ENCODE measurements at places on chromosomes 1 and 21.

- DNase-seq: no peak
Observed at GRCh38 chr1:222346955-222347354, 200.9 kb downstream of the HHIPL2 start.

GRCh38 chr21:44010429-44010828, 1.7 kb upstream of the TRAPPC10 start:
- no peak for DNase-seq

DNA sequence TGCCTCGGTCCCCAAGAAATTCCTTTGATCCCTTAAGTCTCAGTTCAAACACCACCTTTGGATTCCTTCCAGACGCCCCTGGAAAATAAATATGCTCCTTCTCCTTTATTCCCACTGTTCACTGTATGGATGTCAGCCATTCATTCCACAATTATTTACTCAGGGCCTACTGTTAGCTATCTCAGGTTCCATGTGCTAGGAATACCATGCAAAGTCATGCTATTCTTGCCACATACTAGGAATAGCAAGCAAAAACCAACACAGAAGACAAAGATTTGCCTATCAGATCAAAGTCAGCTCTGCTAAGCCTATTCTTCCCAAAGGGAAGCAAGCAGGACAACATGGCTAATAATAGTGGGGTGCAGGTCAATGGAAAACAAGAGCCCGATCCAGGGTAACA, 29.8 kb downstream of the TTC13 start:
- DNase-seq: no peak

DNA sequence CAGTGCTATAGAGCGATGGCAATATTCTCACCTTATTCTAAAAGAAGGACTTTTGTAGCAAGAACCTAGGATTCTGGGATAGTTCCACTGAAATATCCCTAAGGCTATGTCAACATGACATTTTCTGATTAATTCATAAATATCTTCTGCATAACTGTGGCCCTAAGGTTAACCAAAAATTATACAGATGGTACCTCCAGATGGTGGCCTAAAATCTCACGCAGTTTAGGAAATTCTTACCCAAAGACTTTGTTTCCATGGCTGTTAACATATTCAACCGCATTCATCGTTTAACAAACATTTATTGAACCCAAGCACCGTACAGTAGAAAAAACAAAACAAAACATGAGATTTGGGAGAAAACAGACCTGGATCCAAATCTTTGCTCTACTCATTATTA, 19.1 kb downstream of the NID1 start:
- no peak for DNase-seq

GRCh38 chr1:26081267-26082019, 14.0 kb upstream of the TRIM63 start:
- no peak for DNase-seq

GRCh38 chr1:232486006-232486405, 143.9 kb downstream of the SIPA1L2 start:
- DNase-seq: no peak

DNA sequence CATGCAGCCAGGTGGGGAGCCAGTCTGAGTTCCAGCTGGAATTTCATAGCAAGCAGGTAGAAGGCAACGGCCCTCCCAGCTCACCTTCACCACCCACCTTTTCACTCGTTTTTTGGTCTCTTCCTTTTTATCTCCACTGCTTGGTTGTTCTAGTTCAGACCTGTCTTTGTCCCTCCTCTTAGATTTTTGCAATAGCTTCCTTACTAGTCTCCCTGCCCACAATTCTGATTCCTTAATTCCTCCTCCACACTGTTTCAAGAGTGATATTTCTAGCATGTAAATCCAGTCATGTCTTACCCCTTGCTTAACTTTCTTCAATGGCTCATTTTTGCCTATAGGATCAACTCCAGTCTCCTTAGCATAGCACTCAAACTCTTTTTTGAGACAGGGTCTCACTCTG, 119.6 kb downstream of the TMEM53 start:
- no peak for DNase-seq

DNA sequence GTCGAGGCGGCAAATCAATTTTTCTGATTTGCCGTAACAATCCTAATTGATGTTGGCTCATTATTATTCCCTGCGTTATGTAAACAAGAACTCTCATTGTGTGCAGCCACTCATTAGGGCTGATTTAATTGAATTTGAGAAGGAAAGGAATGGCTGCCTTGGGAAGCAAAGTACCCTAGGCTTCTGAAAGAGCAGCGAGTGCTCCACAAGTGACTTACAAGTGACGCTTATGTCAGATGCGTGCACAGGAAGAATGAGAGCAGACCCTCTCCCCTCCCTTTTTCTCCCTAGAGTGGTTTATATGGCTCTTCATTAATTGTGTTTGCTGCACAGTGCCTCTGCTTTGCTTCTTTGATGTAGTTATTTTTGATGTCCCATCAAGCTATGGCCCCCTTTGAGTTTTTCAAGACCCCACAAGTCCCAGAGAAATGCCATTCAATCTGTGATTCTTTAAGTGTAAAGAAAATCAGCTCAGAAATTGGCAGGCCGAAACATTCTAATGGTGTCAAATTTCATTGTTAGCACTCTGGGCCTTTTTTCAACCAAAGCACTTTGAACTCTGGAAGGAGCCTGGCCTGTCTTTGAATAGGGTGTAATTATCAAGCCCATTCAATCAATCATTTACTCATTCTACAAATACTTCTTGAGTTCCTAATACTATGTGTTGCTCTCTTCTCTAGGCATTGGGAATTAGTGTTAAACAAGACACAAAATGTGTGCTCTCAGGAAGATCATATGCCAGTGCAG, 86.8 kb upstream of the VAV3 start:
- no peak for DNase-seq

DNA sequence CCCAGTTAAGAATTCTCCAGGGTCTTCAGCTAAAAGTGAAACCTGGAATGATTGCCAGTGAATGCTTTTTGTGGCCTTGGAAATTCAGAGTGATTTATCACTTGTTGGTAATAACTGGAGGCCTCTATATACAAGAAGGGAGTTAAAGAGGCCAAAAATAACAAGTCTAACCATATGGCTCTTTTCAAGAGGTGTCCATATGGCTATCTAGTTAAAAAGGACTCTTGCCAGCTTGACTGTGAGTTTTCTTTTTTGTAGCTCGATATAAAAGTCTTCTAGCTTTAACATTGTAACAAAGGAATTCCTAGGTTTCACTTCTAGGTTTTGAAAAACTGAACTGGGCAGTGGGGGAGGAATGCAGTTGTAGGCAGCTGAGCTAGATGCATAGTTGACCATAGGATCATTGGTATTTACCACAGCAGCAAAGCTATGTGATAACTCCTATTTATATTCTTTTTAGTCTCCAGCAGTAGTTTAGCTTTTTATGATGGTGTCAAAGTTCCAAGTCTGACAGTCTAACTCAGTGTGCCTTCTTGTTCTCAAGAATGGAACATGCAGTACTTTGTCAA, 44.4 kb downstream of the CACHD1 start:
- no peak for DNase-seq

DNA sequence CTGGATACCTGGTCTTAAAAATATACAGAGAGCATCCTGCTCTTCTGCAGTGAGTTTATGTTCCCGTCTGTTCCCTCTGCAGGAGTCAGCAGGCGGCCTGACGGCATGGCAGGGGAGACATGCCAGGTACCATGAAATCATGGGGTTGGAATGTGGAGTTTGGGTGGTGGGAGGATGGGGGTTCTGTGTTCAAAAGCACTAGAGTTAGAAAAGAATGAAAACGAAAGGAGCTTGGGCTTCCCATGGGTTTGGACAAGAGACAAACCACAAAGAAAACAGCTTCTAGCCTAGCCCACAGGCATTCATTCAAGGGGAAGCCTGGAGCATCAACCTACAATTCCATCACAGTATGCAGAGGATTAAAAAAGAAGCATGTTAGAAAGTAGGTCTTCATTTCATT, 59.9 kb downstream of the WARS2 start:
- DNase-seq: no peak

- DNase-seq: no peak
Observed at GRCh38 chr1:172140072-172140471, 280.4 kb upstream of the C1orf105 start.

DNA sequence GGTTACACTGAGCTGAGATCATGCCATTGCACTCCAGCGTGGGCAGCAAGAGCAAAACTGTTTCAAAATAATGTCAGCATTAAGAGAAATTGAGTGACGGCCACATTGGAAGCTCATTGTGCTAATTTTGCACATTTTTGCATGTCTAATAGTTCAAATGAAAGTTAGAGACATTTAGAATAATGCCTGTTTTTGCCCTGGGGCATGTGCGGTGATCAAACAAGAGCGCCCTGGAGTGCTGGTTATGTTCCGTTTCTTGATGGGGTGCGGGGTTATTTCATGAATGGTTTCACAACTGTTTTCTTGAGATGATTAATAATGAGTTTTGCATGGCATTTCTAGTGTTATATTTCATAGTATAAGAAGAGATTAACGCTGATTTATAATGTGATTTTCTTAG, 13.1 kb downstream of the OR2T11 start:
- no peak for DNase-seq

GRCh38 chr1:117665556-117666270, 59.9 kb downstream of the TENT5C start:
- no peak for DNase-seq

GRCh38 chr1:195971589-195971988, 636.7 kb downstream of the KCNT2 start:
- no peak for DNase-seq

DNA sequence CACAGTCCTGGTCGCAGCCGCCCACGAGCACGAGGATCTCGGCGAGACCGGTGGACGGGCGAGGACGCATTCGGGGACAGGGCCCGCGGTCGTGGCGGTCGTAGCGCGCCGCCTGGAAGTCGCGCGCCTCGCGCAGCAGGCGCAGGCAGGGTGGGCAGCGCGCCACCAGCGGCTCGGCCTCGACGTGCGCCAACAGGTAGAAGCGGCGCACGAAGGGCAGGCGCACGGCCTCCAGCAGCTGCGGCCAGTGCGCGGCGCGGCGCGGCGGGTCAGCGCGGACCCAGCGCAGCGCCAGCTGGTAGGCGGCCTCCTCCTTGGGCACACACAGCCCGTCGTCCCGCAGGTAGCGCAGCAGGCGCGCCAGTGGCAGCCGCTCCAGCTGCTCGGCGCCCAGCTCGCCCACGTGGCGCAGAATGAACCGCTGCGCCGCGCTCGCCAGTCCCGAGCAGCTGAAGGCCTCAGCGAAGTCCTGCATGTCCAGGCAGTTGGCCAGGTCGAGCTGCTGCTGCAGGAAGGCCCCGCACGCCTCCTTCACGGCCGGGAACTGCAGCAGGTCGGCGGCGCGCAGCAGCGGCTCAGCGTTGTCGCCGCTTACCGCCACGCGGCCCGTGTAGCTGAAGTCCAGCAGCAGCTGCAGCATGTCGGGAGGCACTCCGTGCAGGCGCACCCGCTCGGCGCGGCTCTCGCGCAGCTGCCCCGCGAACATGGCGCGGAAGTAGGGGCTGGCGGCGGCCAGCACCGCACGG, 573 bp downstream of the KLHL21 start:
- DNase-seq: no peak

DNA sequence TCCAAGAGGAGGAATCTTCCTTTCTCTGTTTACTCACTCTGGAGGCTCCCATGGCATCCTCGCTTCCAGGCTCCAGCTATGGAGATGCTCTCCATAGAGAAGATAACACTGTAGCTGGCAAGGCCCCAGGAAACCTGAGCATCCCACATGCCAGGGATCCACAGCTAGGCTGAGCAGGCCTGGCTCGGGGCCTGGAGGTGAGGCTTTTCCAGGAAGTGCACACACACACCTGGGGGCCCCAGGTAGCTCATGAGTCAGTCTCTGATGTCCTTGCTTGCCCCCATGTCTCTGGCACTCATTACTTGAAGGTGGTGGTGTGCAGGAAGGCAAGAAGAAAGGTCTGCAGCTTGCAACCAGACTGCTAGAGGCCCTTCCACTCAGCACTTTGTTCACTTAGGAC, 5.5 kb upstream of the LCE5A start:
- DNase-seq: no peak

GRCh38 chr1:67124455-67124854, 10.3 kb downstream of the C1orf141 start:
- DNase-seq: no peak

DNA sequence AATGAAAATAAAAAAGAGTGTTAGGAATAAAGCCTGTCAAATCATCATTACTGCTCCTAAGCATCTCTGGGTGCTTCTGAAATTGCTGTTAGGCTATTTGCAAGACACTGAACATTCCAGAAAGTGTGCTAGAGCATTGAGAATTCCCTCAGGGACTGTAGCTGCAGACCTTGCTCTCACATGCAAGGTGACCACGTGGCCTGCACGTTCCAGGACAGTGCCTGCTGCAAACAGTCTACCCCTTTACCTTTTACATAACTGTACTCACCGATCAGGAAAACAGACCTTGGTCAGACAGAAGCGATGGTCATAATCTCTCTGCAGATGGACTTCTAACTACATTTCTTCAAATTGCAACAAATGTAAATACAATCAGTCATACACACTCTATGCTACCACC, 164.5 kb downstream of the PSMG1 start:
- no peak for DNase-seq

DNA sequence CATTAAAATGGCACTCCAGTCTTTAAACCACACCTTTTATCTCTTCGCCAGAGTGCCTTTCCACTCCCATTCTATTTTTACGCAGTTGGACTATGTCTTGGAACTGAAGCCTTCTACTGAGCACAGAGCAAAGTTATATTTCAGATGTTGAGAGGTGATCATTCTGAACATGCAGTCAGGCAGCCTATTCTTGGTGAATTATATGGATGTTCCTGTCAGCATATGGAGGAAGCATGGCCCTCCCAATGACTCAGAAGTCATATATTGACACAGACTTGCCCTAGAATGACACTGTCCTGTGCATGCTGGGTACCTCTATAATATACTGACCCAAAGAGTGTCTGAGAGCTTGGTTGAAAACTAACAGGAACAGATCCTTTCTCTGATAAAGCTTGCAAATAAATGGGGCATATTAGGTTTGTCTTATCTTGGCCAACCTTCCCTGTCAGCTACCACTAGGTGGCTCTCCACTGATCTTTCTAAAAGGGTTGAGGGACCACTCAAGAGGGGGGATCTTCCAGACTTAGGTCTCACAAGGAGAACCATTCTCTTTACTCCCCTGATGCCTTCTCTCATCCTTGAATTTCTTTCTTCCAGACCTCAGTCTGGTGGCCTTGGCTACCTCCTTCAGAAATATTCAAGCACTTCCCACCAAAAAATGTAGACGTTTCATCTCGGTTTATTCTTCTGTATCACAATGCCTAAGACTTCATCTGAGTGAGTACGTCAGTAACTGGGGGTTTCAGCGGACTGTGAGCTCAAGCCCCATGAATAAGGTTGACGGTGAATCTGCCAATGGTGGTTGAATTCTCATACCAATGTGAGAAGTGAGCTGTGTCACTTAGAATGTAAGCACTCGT, 11.8 kb upstream of the ALG14 start:
- peak; percentile 25 for DNase-seq

- no peak for DNase-seq
Observed at GRCh38 chr1:59163268-59164092, 133.4 kb upstream of the FGGY start.

- DNase-seq: no peak
Observed at GRCh38 chr21:42861311-42861847, 18.0 kb downstream of the WDR4 start.

DNA sequence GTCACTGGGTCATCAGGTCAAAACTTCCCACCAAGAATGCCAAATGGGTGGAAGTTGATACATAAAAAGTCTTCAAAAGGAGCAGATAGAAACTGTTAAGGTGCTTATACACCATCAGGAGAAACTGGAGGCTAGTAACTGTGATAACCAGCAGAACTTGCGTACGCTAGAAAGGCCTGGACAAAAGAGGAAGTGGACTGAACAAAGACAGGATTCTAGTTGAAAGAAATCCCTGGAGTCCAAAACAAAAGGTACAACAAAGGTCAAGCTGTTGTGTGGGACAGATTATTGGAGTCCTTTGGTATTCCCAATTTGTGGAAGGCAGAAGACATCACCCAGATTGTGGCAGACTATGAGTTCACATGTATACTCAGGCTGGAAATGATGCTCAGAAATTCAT, 215.8 kb upstream of the PBX1 start:
- no peak for DNase-seq

All from 8988T (cell line).